GM19239 (cell line): ENCODE measurements at places on chromosomes 16 and 17.

DNA sequence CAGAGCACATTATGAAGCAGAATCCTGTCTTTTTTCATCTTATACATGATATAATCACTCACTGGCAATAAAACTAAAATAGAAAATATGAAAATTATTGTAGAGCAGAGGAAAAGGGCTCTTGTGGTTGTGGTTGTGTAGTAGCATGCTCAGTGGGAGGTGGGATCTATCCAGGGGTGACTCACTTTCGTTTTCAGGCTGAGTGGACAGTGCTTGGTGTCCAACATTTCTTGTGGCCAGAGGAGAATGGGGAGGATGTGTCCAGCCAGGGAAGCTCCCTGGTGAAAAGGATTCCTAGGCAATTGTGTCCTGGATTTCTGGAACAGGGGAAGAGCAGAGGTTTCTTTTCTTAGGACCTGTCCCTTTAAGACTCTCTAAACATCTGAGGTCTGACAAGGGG is 31.9 kb upstream of the CPHXL start:
- DNase-seq = no peak

DNA sequence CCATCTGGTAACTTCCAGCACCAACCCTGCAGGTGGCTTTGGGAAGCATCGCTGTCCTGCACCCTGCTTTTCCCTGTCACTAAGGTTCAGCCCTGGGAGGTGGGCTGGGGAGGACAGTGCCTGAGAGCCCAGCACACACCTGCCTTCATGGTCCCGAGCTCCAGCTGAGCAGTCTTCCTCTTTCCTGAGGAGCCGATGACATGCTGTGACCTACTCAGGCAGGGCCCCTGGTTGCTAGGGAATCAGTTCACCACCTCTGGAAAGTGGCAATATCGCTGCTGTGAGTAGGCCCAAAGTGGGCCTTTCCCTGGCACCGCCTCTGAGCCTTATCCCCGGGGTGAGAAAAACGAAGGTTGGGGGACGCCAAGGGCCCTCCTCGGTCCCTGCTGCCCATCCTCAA is 17.9 kb downstream of the ST3GAL2 start:
- DNase-seq = no peak

DNA sequence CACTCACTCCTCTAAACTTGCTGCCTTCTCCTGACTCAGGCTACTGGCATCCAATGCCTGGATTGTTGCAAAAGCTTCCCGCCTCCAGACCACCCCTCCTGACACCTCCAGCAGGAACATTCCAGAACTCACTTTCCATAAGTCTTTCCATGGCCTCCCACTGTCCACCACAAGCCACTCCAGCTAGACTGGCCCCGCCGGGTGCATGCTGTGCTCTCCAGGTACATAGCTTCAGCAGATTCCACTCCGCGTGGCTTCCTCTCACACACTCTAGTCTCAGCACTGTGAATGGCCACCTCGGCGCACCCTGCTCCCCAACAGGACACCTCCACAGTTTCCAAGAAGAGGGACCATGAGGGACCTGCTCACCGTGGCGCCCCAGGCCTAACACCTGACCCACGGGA is 25.9 kb upstream of the FAAP100 start:
- DNase-seq = no peak

- no peak for DNase-seq
Measured at GRCh38 chr17:43220511-43221125, 7.8 kb downstream of the CCDC200 start.

- no peak for DNase-seq
Measured at GRCh38 chr17:82703935-82704865, 5.7 kb upstream of the RAB40B start.

- DNase-seq = no peak
Measured at GRCh38 chr16:27847030-27847550, 216.4 kb downstream of the GSG1L start.

- no peak for DNase-seq
Measured at GRCh38 chr16:89150090-89150835, 21.3 kb upstream of the CDH15 start.

- no peak for DNase-seq
Measured at GRCh38 chr16:83797013-83797412, 10.8 kb upstream of the HSBP1 start.

DNA sequence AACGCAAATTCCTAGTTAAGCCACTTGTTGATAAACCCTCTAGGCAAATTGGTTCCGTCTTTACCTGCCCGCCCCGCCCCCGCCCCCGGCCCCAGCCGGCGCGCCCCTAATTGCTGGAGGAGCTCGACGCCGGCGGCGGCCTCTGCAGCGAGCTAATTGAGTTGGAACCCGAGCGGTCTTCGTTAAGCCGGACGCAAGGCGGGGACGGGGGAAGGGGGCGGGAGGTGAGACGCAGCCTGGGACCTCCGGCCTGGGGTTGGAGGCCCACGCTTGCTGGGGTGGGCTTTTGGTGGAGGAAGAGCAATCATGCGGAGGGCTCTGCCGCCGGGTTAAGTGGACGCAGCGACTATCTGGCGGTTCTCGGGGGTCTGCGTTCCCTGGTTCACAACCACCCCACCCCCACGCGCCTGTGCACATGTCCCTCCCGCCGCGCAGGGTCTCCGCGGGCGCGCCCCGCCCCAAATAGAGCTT is 12.7 kb upstream of the FOXF1 start:
- DNase-seq = no peak

- no peak for DNase-seq
Measured at GRCh38 chr17:4604111-4604644, 19.8 kb downstream of the SMTNL2 start.

DNA sequence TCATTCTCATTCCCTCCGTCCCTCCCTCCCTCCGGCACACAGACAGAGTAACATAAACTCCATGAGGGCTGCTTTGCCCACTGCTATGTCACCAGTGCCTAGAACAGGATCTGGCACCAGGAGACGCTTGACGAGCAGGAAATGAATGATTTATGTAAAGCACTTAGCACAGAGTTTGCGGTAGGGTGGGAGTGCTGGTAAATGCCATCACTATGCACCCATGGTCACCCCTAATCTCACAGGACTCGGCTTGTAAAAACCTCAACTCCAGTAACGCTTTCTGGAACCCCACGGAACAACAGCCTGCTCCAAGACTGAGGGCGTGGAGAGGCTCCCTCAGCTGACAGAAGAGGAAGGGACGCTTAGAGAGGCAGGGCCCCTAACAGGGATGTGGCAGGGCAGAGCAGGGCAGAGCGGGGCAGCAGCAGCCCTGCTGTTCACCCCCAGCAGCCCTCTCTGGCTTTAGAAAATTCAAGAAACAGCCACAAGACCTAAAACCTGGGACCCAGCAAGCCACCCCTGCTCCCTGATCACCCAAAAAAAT is 156.9 kb downstream of the C16orf78 start:
- DNase-seq = no peak
